Left renal cortex interstitium (tissue), 4 donors: ENCODE measurements at places on chromosomes 3 and 15.

GRCh38 chr3:26799679-26800317, 177.2 kb downstream of the LRRC3B start:
- no peak for DNase-seq

- DNase-seq, result no peak
Observed at GRCh38 chr15:59543721-59544547, 67.6 kb upstream of the GCNT3 start.

GRCh38 chr15:63474810-63475316, 29.5 kb upstream of the USP3 start:
- peak; percentile 63 for DNase-seq

GRCh38 chr15:52710050-52710707, 31.0 kb upstream of the ATOSA start:
- no peak for DNase-seq

DNA sequence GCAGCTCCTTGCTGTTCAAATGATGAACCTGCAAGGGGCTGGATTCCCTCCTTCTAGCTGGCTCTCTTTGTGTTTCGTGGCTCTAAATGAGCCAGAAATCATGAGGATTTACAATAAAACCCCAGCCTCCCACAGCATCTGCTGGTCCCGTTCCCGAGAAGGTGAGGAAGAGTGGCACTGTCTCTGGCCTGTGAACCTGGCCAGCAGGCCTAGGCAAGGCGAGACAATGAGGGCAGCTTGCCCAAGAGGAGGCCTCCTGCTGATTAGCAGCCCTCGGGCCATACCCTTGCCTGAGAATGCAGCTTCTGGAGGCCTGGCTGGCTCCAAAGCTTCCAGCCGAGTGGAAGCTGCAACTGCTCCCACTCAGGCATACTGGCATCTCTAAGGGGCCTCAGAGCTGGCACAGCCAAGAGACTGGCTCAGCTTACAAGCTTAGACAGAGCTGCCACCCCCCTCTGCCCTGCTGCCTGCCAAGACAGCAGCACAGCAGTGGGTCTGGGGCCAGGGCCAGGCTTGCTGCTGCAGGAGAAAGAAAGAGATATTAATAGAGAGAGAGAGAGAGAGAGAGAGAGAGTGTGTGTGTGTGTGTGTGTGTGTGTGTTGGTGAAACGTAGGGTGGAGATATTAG, 76.5 kb downstream of the HMG20A start:
- no peak for DNase-seq

- no peak for DNase-seq
Observed at GRCh38 chr3:16608816-16609215, 3.6 kb upstream of the DAZL start.
